ENCODE measurements at places on chromosomes 1 and 21. TPM values are rescaled to one million over a fixed set of nuclear protein-coding genes. Genes with fewer than 3 reads are reported as not detected.

Gene MT1HL1
- not detected for total RNA-seq

Gene MPL
- total RNA-seq = not detected

Gene AMY2A
- total RNA-seq = not detected

DNA sequence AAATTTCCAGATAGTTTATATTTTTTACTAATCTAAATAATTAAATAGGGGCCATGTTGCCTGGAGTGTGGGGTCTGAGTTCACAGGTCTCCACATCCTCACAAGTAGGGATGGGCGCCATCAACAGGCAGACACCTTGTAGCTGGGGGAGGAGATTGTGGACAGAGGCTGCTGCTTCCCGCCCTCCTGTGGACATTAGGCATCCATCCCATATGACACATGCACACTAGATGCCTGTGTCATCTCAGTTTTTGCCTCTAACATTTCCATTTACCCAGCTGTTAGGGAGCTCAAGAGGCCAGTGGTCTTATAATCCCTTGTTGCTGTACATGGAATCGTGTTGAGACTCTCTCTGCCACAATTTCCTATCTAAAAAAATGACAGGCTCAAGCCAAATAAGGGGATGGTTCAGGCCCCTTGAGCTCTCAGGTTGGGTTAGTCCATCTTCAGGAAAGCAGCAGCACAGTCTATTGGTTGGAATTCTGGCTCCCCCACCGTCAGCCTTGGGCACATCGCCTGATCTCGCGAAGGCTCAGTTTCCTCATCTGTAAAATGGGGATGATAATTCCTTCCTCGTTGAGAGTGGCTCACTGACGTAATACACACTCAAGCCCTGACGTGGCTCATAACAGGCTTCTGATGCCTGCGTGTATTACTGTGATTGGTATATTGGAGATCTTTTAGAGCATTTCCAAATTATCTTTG lies 13.6 kb downstream of the LHX4 start:
- no peak for DNase-seq

- no peak for DNase-seq
Observed at GRCh38 chr1:184827600-184828368, 73.1 kb upstream of the EDEM3 start.

- DNase-seq = no peak
Observed at GRCh38 chr1:1920057-1920607, 1.1 kb upstream of the TMEM52 start.

GRCh38 chr1:6351480-6352137 lies 42.0 kb downstream of the ACOT7 start:
- no peak for DNase-seq

GRCh38 chr1:42006836-42007235 lies 88.1 kb upstream of the HIVEP3 start:
- no peak for DNase-seq

- DNase-seq = peak; percentile 74
Observed at GRCh38 chr1:29124366-29125236, 898 bp upstream of the TMEM200B start.

DNA sequence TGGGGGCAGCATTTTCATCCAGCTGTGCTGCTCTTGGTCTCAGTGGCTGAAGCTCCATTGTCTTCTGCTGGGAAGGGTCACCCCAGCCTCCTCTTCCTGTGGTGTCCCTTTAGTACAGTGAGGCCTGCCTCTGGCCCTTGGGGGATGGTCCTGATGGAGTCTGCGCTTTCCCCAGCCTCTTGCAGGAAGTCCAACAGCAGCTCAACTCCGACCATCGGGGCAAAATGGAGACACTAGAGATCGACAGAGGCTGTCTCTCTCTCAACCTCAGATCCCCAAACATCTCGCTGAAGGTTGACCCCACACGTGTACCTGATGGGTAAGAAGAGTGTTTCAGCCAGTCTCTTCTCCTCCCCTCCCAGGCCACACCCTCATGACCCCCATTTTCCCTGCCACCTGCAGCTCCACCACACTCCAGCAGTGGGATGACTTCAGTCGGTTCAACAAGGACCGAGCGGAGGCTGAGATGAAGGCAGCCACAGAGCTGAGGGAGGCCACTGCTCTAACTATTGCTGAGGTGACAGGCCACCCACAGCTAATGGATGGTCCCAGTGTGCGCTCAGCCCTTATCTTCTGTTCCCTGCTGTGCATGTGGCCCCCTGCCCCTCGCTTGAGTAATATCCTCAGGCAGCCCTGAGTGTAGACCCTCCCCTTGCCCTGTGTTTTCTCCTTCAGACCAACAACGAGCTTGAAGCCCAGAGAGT lies 2.0 kb upstream of the ADPRS start:
- DNase-seq = no peak

- no peak for DNase-seq
Observed at GRCh38 chr1:17108786-17109185, 10.5 kb downstream of the PADI2 start.

DNA sequence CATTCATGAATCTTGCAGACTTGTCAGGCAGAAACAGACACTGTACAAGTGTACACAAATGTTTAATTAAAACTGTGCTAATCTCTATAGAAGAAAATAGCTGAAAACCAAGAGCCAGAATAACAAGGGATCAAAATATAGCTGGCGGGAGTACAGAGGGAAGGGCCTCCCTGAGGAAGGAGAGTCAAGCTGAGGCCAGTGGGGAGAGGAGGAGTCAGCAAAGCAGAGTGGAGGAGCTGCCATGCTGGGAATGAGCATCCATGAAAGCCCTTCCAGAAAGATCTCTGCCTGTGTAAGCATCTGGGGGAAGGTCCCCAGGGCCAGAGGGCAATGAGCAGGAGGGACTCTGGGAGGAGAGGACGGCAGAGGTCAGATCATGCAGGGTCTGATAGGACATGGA lies 15.1 kb downstream of the SLAMF8 start:
- no peak for DNase-seq

DNA sequence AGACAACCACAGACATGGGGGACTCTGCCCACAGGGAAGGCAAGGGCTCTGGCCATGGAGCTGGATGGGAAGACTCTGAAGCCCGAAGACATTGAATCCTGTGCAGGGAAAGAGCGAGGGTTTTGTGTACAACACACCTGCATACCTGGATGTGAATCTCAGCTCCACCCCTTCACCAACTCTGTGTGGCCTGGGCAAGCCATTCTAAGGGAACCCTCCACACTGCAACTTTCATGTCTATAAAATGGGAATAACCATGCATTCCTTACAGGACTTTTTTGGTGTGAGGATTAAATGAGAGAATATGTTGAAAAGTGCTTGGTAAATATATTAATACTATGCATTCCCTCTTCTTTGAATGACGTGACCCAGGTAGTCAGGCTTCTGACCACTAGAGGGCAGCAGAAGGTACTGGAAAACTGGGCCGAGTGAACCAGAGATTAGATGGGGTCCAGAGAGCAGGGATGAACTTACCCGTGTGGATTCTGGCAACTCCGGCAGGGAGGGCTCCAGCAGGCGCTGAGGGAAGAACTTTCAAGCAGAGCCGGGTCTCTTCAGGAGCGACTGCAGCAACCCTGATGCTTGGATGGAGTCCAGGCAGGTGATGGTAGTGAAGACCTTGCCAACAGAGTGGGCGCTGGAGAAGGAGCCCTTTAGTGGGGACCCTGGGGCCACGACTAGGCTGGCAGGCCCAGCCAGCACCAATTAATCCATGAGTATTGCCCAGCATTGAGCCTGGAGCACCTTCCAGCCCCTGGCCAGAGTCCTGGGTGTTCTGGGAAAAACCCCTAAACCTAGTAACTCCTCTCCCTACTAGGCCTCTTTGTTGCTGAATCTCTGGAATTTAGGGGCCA lies 834 bp upstream of the ELF3 start:
- DNase-seq = peak; percentile 68
